ENCODE measurements at places on chromosomes 5 and 9.

DNA sequence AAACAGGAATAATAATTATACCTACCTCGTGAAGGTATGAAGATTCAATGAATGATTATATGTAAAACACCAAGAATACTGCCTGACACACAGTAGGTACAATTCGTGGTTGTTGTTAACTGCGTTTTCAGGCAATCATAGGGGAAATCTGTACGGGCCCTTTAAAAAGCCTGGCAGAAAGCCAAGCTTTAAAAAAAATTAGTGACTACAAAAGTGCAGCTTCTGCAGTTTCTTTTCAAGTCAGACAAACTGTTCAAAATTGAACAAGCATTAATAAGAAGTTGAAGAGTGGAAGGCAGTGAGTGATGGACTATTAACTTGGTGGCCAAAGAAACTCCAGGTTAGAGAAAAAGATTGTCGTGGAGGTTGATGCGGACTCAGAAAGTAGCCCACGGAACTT is 85.9 kb upstream of the TRIO start:
- no peak for DNase-seq

DNA sequence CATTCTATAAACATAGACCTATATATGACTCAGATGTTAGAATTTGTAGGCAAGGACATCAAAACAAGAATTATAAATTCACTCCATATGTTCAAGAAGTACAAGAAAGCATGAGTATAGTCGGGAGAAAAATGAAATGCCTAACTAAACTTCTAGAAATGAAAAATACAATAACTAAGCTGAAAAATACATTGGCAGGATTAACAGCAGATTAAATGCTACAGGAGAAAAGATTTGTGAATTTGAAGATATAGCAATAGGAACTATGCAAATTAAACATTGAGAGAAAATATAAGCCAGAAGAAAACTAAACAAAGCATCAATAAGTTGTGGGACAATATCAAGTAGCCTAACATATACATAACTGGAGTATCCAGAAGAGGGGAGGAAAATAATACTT is 55.3 kb upstream of the PRSS3 start:
- no peak for DNase-seq

DNA sequence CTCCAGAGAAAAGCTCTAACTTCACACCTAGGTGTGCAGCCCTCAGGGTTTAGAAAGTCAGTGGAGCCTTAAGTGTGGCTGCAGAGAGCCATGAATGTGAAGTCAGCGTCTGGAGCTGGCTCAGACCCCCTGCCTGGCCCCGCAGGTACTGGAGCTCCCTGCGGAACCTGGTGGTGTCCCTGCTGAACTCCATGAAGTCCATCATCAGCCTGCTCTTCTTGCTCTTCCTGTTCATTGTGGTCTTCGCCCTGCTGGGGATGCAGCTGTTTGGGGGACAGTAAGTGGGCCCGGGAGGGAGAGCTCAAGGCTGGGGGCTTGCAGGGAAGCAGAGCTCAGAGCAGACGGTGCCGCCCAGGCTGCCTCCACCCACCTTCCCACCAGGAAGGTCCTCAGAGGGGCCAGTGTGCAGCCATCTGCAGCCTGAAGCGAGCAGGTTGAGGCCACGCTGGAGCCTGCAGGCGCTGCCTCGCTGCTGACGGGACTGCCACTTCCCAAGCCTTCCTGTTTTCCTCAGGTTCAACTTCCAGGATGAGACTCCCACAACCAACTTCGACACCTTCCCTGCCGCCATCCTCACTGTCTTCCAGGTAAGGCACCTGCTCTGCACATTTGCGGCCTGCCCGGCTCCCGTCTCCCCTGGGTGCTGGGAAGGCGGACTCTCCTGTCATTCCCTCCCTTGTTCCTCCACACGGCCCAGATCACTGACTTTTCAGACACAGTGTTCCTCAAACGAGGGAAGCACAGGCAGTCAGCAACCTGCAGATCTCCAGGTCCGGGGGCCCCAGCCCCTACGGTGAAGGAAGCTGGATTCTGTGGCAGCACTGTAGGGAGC is 108.9 kb downstream of the CACNA1B start:
- DNase-seq = no peak

DNA sequence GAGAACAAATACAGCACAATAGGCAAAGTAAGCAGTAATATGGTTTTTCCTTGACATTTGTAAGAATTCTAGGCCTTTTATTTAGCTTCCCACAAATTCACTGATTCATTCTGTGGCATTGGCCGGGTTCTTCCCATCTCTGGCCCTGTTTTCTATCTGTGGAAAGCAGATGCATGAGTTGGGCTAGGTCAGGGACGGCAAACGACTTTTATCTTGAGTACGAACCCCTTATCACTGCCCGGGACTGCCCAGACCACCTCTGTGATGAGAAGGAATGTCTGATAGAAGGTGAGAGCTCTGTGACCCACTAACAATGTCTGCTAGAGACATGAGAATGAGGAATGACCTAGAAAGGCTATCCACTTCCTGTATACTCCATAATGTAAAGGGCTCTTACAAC is 35.4 kb upstream of the ADAM19 start:
- DNase-seq = no peak

- DNase-seq = no peak
Observed at GRCh38 chr9:4010309-4010708, 289.6 kb downstream of the GLIS3 start.

Data from left renal pelvis (tissue), 4 donors.